ENCODE measurements at places on chromosomes 11 and 22. TPM values are rescaled to one million over a fixed set of nuclear protein-coding genes. Genes with fewer than 3 reads are reported as not detected.

DNA sequence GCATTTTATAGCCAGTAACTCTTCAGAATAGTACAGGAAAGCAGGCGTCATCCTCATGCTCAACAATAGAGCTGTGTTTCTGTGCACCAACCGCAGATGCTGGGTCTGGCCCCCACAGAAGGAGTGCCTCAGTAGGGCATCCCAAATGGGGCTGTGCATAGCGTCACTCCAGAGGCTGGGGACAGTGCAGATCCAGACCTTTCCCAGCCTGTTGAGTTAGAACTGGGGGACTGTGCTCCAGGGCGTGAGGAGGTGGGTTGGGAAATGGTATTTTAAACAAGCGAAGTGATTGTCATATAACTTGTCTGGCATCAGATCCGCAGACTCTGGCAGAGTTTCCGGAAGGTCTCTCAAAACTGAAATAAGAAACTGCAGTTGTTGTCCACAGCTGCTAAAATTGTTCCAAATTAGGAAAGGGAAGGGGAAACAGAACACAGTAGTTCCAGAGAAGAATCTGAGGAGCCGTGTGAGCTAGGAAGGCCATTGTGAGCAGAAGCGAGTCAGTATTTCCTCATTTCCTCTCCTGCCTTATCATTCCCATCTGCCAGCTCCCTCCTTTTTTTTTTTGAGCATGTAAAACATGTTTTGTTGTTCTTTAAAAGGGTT, 52.2 kb downstream of the JAM3 start:
- no peak for DNase-seq

DNA sequence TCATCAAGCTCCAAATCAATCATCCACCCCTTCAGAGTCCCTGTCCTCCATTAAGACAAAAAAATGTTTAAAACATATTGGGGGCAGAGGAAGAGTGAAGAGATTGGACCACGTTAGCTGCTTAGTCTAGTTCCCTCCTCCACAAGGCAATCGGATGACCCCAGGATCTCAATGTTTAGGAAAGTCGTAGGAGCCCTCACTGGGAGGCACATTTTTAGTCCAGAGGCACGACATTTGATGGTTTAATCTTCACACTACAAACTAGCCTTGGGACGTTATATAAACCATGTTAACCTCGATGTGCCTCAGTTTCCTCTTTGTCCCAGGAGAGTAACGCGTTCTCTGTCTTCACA, 588 bp upstream of the FAT3 start:
- DNase-seq = no peak

GRCh38 chr22:42642806-42643633, 2.6 kb upstream of the ATP5MGL start:
- no peak for DNase-seq

DNA sequence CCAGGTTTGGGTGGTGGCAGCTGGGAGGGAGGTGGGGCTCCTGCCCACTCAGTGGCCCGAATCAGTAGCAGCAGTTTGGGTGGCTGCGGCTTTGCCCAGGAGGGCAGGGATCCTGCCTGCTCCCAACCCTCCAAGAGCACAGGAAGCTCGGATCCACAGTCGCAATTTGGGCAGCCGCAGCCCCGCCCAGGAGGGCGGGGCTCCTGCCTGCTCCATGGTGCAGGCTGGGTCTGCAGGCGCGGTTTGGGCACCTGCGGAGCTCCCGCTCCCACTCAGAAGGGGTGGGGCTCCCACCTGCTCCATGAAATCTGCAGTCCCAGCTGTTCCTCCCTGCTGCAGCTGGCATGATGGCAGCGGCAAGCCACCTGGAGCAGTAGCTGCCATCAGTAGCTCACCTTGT, 38.1 kb upstream of the CALCB start:
- no peak for DNase-seq

DNA sequence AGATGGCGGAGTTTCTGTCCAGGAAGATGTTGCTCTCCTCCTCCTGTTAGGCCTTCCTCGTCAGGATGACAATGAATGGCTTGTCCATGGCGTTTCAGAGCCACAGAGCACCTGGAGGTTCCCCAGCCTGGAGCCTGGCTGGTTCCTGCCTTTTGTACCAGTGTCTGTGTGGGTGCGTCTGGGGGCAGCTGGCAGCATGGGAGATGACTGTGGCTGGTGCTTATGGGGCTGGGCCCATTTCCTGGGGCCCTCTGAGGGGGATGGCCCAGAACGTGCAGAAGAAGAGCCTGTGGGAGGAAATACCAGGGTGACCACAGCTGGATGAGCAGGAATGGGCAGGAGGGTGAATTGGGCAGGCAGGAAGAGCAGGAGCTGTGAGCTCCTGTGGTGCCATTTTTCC, 6.7 kb downstream of the SLC37A2 start:
- DNase-seq = no peak

GRCh38 chr11:30392221-30392784, 69.4 kb downstream of the ARL14EP start:
- DNase-seq = no peak

- DNase-seq = no peak
Observed at GRCh38 chr11:126277780-126278179, 5.1 kb upstream of the TIRAP start.

DNA sequence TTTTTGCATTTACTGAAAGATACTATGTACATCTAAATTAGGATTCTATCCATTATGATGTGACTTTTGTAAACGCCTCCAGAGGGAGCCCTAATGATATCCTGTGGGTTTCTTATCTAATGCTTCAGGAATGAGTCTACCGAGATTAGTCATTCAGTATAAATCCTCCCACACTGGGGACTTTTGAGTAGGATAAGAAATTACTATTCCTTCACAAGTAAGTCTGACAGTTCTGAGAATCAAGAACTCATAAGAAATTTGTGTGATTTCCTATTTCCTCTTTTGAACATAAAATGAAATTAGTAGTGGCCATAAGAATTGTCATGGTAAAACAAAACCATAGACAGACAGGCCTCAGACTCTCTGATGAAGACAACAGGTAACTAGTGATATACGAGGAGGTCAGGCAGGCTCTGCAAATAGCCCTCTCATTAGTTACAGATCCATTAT, 10.0 kb upstream of the OR5M1 start:
- no peak for DNase-seq

GRCh38 chr11:100903284-100903683, 216.2 kb downstream of the ARHGAP42 start:
- no peak for DNase-seq

- no peak for DNase-seq
Observed at GRCh38 chr11:79437981-79438630, 2.7 kb downstream of the TENM4 start.

DNA sequence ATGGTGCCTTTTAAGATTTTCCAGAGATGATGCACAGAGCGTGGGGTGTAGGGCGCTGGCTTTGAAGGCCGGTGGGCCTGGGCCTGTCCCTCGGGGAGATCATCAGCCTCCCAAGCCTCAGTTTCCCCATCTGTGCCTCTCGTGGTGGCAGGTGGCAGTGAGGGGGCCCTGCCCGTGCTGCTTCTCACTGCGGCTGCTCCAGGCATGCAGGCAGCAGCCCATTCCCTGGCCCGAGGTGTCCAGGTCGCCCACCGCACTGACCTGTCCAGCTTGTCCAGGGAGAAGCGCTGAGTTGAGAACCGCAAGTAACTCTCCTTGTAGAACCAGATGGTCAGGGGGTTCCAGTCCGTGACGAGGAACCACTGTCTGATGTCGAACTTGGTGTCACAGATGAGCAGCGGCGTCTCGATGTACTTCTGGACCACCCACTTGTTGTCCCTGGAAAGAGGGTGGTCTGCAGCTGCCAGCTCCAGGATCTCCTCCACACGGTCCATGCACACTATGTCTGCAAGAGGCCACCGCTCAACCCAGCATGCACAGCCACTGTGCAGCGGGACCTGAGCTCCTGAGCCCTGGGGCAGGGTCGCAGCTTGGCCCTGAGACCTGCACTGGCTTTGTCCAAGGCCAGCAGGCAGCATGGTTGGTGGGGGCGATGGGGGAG, 20.5 kb upstream of the IL17REL start:
- DNase-seq = no peak

GRCh38 chr22:42855211-42855610, 1.9 kb downstream of the ARFGAP3 start:
- no peak for DNase-seq

DNA sequence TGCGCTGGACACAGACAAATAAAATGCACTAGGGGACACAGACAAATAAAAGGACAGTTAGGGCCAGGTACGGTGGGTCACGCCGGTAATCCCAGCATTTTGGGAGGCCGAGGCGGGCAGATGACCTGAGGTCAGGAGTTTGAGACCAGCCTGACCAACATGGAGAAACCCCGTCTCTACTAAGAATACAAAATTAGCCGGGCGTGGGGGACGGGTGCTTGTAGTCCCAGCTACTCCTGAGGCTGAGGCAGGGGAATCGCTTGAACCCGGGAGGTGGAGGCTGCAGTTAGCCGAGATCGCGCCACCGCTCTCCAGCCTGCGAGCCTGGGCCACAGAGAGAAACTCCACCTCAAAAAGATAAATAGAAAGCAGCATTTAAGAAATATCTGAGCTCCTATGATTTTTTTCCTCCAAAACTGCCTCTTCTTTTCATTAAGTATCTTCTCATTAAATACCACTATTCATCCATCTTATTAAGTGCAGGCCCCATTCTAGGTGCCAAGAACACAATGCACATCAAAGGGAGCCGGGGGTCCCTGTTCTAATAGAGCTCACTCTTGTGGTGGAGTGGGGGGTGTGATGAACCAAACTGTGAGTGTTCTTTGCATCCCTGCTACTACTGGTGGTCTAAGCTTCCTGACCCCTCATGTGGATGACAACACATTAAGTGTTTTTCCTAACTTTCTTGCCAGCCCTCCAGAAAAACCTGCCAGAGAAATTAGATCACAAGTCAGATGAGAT, 766 bp upstream of the ZNHIT2 start:
- DNase-seq = no peak

DNA sequence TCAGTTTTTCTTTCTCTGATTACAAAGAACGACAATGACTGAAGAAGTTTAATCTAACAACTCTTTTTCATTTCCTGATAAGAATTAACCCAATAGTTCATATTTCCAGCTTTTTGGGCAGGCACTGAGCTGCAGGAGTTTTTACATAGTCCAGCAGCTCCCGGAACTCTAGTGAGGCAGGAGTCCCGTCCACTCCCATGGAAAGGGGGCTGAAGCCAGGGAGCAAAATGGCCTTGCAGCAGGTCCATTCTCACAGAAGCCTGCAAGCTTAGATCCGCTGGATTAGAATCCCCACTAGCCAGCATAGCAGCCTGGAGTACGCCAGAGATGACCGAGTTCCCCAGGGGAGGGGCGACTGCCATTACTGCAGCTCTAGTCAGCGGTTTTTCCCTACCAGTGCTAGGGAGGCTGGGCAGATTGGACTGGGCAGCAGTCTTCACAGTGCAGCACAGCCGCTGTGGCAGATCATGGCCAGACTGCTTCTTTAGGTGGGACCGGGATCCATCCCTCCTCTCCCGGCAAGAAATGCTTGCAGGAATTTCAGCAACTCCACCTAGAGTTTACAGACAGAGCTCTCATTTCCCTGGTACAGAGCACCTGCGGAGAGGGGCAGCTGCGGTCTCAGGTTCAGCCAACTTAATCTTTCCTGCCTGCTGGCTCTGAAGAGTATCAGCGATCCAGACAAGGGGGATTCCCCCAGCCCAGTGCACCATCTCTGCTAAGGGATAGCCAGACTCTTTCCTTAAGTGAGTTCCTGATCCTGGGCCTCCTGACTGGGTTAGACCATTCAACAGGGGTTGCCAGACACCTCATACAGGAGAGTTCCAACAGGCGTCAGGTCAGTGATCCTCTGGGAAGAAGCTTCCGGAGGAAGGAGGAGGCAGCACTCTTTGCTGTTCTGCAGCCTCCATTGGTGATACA, 742 bp upstream of the CASP4 start:
- no peak for DNase-seq

DNA sequence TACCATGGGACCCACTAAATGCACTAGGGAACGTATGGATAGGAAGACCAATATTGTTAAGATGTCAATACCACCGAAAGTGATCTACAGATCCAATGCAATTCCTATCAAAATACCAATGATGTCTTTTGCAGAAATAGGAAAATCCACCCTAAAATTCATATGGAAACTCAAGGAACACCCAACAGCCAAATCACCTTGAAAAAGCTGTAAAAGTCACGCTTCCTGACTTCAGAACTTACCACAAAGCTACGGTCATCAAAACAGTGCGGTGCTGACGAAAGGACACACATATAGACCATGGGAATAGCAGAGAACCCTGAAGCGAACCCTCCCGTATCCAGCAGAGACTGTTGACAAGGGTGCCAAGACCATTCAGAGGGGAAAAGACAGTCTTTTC, 20.5 kb downstream of the BRD1 start:
- DNase-seq = no peak

MAJIN gene
- total RNA-seq = 0.33 TPM

CD3G gene
- total RNA-seq = 225 TPM

IRAG1 gene
- total RNA-seq = not detected

ST14 gene
- not detected for total RNA-seq

KCNJ11 gene
- 0.55 TPM for total RNA-seq

CFAP300 gene
- not detected for total RNA-seq

PGM2L1 gene
- 9.3 TPM for total RNA-seq

ACAD8 gene
- 21.8 TPM for total RNA-seq

KCNK7 gene
- total RNA-seq = 0.80 TPM

ELMOD1 gene
- total RNA-seq = not detected

CDKN1C gene
- 0.60 TPM for total RNA-seq

SAC3D1 gene
- 24.8 TPM for total RNA-seq

FUT4 gene
- total RNA-seq = 6.2 TPM

SLC1A2 gene
- total RNA-seq = not detected

OR9I1 gene
- total RNA-seq = not detected

NRXN2 gene
- 0.08 TPM for total RNA-seq

Data from activated CD4-positive, alpha-beta memory T cell treated with anti-CD3 and anti-CD28 coated beads, Interleukin-2, amount 10 ng/mL, durations not matched to agents 7 days and 5 days (primary cell).